ENCODE measurements at places on chromosomes 6 and 20.

DNA sequence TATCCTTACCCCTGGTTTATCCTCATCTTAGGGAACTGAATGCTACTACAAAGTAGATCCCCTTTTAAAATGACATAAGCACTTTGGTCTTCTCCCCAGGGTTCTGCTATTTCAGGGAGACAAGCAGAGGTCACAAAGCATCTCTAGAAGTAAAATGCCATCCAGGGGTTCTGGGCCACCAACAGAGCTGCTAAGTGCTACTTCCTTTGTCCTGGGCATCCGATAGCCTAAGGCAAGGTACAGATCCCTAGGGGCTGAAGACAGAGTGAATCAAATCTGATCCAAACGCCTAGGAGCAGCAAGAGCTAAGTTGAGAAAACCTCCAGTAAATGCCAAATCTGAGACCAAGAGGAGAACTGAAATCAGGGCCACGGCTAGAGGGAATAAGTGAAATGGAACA lies 161.2 kb downstream of the PTPRT start:
- DNase-seq = no peak

GRCh38 chr20:56781108-56781739 lies 152.1 kb downstream of the TFAP2C start:
- DNase-seq = no peak

GRCh38 chr6:129709769-129710449 lies at the start of gene ARHGAP18:
Gene ARHGAP18 (minus strand): TSS chr6:129710177. CDS start chr6:129710136, 41 bp downstream.
- peak; percentile 27 for DNase-seq

- DNase-seq = no peak
These were observed 94.1 kb downstream of the SNX5 start for GRCh38 chr20:17874271-17875105.

- no peak for DNase-seq
These were observed 29.2 kb upstream of the HTR1B start for GRCh38 chr6:77492530-77492929.

DNA sequence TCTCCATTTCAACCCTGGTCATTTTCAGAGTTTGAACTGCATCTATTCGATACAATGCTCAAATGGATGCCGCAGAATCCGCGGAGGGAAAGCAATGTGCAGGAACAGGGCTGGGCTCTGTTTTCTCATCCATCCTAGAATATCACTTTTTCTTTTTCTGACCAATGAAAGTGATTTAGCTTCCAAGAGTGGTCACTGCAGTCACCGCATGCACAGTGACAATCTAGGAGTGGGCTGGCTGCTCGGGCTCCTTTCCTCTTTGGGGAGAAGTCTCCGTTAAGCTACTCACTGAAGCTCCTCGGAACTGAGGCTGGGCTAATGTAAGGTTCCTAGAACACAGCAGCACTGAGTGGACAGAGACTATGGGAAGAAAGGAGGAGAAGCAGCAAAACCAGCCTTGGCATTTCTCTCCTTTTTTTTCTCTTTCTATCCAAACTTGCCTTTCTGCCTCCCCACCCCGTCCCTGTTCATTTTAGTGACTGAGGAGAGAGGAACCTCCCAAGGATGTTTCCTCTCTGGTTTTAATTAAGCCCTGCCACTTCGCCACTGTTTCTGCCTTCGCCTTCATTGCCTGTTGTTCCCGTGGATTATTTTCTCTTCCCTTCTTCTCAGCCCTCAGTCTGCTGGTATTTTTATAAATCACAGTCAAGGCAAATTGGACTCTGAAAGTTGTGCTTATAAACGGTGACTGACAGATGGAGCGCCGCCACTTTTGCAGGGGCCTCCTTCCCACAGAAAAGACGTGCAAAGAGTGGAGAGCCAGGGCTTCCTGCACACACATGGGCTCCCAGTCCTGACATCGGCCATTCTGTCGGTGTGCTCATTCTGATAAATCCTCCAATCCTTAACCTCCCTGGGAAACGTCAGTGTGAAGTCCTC lies 41.1 kb downstream of the RAMACL start:
- no peak for DNase-seq

DNA sequence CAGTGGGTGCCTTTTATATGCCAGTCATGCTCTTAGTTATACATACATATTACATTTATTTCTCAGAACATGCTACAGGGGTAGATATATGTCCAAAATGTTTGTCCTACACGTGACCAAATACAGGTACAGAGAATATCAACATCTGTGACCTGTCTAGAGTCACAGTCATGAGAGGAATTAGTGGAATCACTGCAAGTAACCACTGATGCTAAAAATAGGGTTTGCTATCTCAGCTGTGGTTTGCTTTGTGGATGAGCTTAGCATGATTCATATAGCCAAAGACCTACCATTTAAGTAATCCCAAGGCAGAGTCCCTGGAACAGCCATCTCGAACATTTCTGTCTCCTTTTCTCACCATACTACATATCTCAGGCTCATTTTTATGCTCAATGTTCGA lies 32.3 kb downstream of the GSTA3 start:
- no peak for DNase-seq

Data from C1 segment of cervical spinal cord (tissue), 14 donors.